ENCODE measurements at places on chromosomes 2 and 18. TPM values are rescaled to one million over a fixed set of nuclear protein-coding genes. Genes with fewer than 3 reads are reported as not detected.

SMC6 gene
- 9.2 TPM for total RNA-seq

MYO1B gene
- total RNA-seq, result 0.73 TPM

CFC1 gene
- total RNA-seq, result not detected

CDH19 gene
- total RNA-seq, result not detected
